Activated effector memory CD4-positive, alpha-beta T cell treated with anti-CD3 and anti-CD28 coated beads, Interleukin-2, amount 50 U/mL, for 16 hours (primary cell): ENCODE measurements at places on chromosomes 1 and 21.

GRCh38 chr1:24905355-24905978, 24.6 kb downstream of the RUNX3 start:
- DNase-seq, result no peak

- no peak for DNase-seq
These were observed 113.0 kb downstream of the WDR3 start for GRCh38 chr1:118042501-118042900.

DNA sequence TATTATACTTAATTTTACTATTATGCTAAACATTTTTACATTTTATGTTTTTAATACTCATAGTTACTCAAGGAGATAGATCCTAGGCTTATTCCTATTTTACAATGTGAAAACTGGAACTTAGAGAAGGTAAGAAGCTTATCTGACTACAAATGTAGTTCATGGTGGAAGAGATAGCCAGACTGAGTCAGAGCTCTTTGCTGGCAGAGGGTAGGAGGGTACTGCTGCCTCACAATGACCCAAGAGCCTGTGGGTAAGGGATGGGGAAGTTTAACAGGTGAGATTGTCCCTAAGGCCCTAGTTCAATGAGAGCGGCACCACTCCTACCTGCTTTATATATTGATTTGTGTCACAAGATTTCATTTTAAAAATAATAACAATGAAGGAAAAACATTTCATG, 34.1 kb upstream of the NEK7 start:
- DNase-seq, result no peak

DNA sequence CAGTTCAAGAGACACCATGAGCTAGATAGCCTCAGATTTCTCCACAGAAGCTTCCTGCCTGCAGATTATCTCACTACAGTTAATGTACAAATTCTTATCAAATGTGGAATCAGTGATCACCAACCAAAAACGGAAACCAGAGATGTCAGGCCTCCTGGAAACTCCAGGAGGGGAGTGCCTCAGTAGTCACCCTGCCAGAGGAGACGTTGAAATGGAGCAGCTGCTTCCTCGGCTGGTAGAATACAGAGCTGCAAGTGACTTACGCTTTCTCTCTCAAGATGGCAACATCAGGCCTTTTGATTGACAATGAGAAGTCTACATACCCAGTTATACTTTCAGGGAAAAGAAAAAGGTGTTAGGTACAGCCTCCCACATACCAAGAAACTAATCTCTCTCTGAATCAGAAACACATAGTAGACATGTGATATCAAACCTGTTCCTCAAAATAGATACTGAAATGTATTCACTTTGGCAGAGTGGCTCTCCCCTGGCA, 52.2 kb downstream of the ACP6 start:
- peak; percentile 78 for DNase-seq

GRCh38 chr1:12180903-12181302, 14.1 kb downstream of the TNFRSF1B start:
- no peak for DNase-seq

DNA sequence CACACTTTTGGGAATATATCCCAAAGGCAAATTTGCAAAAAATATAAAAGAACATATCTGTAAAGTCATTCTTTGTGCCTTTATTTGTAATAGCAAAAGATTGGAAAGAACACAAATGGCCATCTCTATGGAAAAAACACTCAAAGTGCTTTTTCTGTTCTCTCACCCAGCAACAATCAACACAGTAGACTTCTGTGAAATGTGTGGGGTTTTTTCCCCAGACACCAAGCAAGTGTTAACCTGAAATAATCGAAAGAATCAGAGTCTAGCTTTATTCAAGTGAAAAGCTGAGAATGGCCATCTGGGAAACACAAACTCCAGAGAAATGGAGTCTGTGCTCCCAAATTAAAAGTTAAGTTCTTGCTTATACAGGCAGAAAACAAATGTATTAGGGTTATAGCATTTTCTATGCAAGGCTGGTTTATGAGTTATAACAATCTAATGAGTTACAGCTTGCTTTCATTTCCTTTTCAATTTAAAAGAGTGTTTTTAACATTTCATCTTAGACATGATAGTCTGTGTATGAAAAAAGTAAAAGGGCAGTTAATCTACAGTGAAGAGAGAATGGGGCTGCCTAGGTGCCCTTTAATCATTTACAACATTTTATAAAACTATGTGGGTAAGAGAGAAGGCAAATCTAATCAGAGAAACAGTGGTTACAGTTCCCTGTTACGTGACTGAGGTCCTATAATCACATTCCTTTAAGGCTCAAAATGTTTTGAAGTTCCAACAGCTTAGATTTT, 46.6 kb downstream of the SLC30A7 start:
- DNase-seq, result no peak

DNA sequence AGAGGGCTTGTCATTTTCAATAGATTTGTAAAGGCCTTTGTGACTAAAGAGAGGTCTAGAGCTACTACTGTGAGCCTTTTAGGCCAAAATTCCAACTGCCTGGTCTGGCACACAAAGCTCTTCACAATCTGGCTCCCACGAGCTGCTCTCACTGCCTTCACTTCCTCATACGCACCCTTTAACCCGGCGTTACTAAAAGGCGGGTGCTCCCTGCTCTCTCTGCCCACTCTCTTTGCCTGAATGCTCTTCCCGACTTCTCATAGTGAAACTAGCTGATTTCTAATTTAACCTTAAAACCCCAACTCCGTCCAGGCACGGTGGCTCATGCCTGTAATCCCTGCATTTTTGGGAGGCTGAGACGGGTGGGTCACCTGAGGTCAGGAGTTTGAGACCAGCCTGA, 14.2 kb downstream of the BSDC1 start:
- no peak for DNase-seq

GRCh38 chr1:32372149-32372756, 9.9 kb downstream of the TSSK3 start:
- peak; percentile 77 for DNase-seq

GRCh38 chr1:61085206-61085982, 3.0 kb downstream of the NFIA start:
- DNase-seq, result no peak

GRCh38 chr1:245552331-245552730, 397.5 kb downstream of the KIF26B start:
- DNase-seq, result no peak
